Muscle of back (tissue), 13 donors: ENCODE measurements at places on chromosomes 7 and 10.
A peak's percentile ranks its signal among the peaks of the same experiment; 100 is the strongest.

- no peak for DNase-seq
Observed at GRCh38 chr7:138345567-138345966, 114.5 kb upstream of the TRIM24 start.

DNA sequence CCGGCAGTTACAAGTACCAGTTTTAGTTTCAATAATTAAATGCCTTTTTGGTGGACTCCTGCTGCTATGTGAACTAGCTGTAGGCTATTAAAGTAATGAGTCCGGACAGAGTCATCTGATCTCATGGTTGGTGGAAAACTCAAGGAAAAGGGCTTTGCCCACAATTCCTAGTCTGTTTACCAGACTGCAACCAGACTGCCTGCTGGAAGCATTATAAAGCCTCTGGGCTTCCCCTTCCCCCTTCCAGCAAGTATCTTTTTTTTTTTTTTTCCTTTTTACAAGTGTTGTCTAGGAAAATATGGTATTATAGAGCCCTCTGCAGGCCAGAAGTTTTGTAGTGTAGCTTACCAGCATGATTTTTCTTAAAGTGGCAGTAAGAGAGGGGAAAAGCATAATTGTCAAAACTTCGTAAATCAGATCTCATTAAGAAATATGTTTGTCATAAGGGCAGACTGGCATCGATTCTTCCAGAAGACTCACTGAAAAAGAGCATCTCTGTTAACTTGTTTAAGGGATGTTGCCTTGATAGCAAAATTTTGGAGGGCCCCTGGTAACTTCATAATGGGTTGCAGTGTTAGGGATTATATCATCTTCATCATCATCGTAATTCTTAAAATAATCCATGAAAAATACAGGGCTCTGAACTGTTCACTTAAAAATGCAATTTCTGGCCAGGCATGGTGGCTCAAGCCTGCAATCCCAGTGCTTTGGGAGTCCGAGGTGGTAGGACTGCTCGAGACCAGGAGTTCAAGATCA, 181.3 kb downstream of the TAX1BP1 start:
- peak; percentile 87 for DNase-seq

DNA sequence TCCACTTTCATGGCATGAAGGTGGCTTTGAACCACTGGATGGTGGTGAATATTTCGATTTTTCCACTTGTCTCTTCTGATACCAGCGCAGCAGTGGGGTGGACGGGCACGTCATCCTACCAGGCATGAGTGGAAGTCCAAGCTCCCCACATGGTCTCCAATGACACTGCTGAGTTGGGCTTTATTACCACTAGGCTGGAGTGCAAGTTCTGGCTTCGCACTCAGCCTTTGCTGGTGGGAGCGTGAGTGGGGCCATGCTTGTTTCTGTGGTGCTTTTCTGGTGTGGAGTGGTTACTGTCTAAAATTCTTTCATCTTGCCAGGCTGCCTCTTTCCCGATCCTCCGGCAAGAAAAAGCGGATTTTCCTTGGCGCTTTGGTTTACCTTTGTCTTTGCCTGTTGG, 70.1 kb upstream of the SDK1 start:
- no peak for DNase-seq

- no peak for DNase-seq
Observed at GRCh38 chr10:127962205-127962604, 55.3 kb downstream of the PTPRE start.

DNA sequence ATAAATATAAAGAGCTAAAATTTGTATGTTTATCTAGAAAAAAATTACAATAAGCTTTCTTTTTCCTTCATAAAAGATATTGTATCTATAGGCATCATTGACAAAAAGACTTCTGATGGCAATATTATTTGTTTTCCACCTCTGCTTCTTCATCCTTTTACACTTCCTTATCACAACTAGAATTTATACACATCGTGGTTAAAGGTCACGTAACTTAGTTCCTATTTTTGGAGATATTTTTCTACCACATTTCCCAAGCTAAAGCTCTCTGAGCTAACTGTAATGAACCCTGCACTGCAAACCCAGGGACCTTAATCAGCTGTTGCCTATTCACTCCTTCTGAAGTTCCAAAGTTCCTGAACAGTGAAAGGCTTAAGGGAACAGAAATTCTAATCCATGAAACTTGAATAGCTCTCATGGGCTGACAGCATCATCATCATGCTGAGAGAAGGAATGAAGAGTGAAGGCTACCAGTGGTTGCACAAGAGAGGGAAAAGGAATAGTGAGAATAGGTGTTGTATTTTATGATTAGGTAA, 106.1 kb upstream of the SLC13A1 start:
- no peak for DNase-seq

GRCh38 chr10:132448248-132448731, 51.3 kb downstream of the PWWP2B start:
- DNase-seq: no peak

DNA sequence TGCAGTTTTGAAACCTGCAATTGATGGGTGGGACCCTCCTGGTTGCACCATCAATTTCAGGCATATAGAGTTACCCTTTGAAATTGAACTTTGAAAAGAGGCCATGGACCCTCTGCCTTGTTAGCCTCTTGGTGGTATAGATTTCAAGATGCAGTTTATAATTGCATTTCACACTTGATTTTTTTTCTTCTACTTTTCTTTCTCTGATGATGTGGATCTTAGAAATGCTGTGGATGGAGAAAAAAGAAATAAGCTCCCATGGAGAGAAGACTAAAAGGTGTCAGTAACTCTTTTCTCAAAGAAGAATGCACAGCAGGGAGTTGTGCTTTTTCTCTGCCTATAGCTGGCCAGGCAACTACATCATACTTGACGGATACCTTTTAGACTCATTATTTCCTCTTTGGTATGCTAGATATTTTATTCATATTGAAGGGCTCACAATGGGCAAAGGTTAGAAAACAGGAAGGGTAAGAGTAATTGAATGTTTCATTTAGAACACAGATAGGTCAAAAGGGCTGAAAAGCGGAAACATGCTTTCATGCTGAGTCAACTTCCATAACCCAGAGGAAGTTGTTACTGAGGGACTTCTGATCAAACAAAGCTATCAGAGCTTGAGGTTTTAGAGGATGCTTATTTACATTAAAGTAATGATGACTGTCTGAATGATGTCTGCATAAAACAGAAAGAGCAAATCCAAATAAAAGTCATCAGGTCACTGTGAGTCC, 773.2 kb upstream of the LRRN3 start:
- DNase-seq: peak; percentile 1

DNA sequence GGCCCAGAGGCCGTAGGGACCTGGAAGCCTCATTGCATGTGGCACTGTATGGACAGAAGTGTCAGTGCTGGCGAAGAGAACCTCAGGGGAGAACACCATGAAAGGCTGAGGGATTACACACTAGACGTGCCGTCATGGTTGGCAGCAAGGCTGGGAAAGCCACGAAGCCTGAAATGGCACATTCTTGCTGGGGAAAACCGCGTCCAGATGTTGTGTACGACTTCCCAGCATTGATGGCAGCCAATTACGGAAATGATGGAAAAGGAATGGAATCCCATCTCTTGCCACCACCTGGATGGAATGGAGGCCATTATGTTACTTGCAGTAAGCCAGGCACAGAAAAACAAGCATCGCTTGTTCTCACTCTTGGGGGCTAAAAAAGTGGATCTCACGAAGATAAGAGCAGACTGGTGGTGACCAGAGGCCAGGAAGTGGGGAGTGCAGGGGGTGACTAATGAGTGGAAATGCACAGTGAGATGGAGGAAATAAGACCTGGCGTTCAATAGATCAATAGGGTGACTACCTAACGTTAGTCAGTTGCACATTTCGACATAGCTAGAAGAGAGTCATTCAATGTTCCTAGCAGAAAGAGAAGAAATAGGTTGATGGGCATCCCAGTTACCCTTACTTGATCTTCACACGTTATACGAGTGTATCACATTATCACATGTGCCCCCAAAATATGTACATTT, 14.6 kb upstream of the PWWP2B start:
- no peak for DNase-seq

DNA sequence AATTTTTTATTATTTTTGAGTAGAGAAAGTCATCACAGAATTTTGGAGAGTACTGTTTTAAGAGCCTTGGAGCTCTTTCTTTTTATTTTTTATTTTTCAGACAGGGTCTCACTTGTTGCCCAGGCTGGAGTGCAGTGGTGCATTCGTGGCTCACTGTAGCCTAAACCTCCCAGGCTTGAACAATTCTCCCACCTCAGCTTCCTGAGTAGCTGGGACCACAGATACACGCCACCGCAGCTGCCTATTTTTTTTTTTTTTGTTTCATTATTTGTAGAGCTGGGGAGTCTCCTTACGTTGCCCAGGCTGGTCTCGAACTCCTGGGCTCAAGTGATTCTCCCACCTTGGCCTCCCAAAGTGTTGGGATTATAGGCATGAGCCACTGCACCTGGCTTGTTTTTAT, 10.6 kb downstream of the CPA4 start:
- no peak for DNase-seq

DNA sequence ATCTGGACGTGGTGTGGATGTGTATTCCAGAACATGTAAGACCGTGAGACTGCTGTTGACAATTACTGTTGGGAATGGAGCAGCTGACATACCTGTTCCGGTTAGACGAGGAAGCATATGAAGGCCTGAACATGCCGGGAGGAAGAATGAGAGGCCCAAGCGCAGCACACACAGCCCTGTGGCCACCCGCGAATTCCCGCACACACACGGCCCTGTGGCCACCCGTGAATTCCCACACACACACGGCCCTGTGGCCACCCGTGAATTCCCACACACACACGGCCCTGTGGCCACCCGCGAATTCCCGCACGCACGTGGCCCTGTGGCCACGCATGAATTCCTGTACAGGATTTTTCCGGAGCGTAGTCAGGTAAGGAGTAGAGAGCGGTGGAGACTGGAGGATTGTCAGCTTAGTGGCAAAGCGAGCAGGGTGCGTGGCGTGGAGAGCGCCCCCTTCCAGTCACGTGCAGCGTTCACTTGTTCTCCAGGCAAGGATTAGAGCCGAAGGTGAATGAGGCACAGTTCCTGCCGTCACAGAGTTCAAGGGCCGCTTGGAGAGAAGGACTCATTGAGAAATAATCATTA, 9.5 kb upstream of the SUN1 start:
- no peak for DNase-seq

DNA sequence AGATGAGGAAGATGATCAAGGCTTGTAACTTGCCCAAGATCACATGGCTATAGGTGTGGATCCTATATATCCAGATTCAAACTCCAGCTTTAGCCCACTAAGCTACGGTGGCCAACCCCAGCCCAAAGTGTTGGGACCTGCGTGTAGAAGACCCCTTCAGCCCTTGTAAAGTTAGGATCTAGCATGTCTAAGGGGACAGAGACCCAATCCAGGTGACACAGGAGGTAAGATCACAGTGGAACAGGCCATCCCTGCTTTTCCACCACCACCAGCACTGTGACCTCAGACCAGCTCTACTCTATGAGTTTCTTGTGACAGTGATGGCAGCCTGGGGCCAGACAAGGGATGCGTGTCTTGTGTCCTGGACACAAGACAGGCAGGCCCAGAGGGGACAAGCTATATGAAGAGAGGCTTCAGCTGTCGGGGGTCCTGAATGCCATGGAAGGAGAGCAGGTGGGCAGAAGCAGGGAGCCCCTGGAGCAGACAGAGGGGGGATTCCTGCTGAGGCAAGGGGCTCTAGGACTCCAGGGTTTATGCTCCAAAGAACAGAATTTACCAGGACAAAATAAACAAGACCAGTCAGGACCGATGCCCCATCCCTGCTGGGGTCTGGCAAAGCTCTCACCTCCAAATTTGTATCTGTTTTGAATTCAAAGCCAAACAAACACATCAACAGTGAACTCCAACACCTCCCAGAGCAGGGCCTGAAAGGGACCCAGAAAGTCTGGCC, 10.4 kb downstream of the GPRIN2 start:
- no peak for DNase-seq

GRCh38 chr10:110733218-110733952, 89.2 kb downstream of the RBM20 start:
- DNase-seq: no peak

GRCh38 chr7:2638224-2638991, 6.6 kb downstream of the TTYH3 start:
- peak; percentile 82 for DNase-seq

- no peak for DNase-seq
Observed at GRCh38 chr10:14349081-14349480, 18.4 kb upstream of the FRMD4A start.

GRCh38 chr7:150891740-150892139, 39.4 kb downstream of the AOC1 start:
- no peak for DNase-seq

DNA sequence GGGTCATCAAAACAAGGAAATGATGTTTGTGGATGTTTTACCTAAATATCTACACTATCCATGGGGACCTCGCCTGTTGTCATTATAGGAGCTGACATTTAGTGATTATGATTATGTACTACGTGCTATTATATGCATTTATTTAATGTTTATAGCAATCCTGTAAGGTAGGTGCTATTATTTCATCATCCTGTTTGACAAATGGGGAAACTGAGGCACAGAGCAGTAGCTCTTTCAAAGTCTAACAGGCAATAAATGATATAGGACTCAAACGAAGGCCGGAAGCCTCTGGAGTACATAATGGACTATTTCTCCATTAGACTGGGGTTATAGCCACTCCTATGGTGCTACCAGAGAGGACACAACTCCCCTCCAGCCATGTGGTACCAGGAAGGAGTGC, 60.6 kb upstream of the KDM7A start:
- DNase-seq: no peak
